ENCODE measurements at places on chromosomes 1 and 21. TPM values are rescaled to one million over a fixed set of nuclear protein-coding genes. Genes with fewer than 3 reads are reported as not detected.

S100A2 gene
- total RNA-seq, result 3.3 TPM

PADI6 gene
- not detected for total RNA-seq

CRYBG2 gene
- total RNA-seq, result under 0.01 TPM

COL6A2 gene
- total RNA-seq, result 2,867 TPM

SAMSN1 gene
- 0.15 TPM for total RNA-seq

CA6 gene
- not detected for total RNA-seq

LRRC38 gene
- total RNA-seq, result not detected

KRTAP10-7 gene
- not detected for total RNA-seq

OR2T35 gene
- total RNA-seq, result not detected

THEM5 gene
- 0.17 TPM for total RNA-seq

DIRAS3 gene
- total RNA-seq, result 1.3 TPM

NTMT2 gene
- not detected for total RNA-seq

LPAR3 gene
- 33.5 TPM for total RNA-seq
